SK-N-DZ (cell line): ENCODE measurements at places on chromosomes 4 and X.

GRCh38 chrX:26375346-26375745, 159.4 kb downstream of the MAGEB5 start:
- no peak for DNase-seq

DNA sequence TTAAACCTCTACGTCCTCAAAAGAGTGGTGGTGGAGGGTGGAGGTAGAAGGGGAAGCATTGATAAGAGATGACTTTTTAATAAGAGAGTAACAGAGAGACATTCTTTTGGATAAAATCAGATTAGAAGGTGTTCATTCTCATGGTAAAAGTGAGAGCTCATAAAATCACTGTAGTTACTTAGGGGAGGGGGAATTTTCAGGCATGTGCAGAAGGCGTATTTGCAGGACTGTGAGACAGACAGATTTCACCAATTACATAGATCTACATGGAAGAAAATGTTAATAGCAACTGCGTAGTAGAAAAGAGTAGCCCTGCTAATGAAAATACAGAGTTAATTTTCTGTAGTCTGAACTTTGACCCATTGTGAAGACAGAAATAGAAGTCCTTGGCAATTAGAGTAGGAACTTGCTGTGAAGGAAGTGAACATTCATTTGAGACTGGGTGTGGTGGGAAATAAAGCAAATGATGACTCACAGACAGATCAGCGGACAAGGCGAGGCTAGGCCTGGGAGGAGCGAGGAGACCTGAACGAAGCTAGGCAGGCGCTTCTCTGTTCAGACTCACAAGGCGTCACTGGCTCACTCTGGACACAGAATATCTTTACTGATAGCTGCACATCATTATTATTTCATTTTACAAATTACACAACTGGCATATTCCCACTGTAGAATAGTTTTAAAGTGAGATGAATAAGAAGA, 57.2 kb upstream of the FAM9C start:
- no peak for DNase-seq

DNA sequence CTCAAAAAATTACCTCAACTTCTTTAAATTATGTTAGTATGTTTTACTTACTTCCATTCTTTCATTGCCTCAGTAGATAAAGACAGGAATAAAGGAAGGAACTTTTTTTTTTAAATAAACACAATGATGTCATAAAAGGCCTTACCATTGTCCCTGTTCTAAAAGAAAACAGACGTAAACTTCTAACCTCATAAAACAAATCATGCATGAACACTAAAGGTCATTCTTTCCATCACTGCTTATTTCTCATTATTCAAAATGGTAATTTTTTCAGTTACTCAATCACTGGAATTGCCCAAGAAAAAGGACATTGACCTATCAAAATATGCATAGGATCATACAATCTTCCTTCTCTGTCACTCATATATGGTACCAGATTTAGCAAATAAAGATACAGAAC, 32.2 kb upstream of the ARMCX2 start:
- no peak for DNase-seq

- DNase-seq: no peak
Measured at GRCh38 chr4:184657144-184657543, 7.6 kb downstream of the PRIMPOL start.

GRCh38 chr4:38242822-38243387, 282.7 kb downstream of the PTTG2 start:
- DNase-seq: no peak

- DNase-seq: peak; percentile 63
Measured at GRCh38 chr4:136864604-136865185, 667.6 kb downstream of the PCDH18 start.

DNA sequence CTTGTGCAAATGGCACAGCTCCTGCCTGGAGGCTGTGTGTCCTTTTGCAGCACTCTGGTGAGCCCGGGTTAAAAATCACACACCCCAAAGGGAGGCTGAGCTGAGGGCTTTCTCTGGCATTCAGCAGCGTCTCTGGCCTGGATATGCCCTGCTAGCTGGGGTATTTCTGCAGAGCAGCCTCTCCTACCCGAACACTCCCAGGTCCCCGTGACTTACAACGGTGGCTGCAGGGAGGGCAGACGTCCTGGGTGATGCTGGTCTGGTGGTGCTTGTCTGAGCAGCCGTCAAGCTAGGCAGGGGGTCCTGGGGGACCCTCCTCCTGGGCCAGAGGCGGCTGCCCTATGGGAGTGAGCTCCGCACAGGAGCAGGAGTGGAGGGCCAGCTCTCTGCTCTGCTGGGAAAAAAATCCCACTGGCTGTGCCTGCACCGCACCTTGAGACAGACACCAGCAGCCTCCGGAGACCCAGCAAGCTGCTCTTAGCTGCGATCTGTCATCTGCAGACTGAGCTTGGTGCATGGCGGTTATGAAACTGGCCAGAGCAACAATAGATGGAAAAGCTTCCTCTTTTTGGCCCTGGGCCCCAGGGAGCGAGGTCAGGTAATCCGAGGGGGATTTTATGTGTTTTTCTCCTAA, 41.3 kb upstream of the ASMTL start:
- DNase-seq: peak; percentile 15

DNA sequence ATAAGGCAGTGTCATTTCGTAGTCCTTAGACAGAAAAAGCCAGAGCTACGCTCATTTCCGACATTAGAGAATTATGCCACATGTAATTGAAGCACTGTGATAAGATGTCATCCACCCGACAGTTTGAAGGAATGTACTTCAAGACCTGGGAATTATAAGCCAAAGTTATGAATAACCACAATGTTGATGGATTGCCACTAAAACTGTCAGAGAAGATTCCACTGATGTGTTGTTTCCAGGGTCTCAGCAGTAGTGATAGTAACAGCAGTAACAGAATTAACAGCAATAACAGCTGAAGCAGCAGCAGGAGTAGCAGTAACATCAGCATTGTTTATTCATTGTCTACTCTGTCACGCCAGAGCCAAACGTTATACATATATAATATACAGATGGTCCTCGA, 24.7 kb downstream of the RAB33A start:
- no peak for DNase-seq

DNA sequence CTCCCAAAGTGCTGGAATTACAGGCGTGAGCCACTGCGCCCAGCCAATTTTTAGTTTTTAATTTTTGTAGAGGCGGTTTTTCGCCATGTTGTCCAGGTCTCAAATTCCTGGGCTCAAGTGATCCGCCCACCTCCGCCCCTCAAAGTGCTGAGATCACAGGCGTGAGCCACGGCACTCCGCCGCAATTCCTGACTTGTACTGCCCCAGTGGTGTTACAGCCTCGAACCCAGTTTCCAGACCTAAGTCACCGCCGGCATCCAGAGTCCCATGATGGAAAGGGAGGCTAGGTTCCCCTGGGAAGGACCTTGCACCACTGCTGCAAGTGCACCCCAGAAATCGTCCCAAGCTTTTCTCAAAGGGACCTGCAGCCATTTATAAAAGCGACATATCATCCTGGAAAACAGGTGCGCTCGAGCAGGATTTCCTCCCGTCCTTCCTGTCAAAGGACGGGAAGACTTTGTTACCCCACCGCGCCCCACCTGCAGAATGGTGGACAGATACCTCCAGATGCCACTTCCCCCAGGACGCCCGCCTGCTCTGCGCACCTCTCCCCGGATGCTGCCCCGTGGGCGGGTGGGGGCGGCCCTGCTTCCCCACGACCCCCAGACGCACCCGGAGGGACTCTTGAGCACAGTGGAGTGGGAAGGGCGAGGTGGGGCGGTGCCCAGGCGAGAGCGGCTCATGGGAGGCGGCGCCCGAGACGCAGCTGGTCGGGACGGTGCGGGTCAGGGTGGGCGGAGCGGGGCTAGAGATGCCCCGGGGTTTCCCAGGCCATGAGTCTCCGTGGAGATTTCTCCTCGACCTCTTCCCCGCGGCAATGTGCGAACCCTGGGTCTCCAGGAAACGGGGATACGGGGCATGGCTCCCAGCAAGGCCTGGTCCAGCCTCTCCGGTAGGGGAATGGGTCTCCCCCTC, 947 bp upstream of the RPL10 start:
- DNase-seq: peak; percentile 74

GRCh38 chr4:158255727-158256324, 45.5 kb downstream of the TMEM144 start:
- peak; percentile 29 for DNase-seq

DNA sequence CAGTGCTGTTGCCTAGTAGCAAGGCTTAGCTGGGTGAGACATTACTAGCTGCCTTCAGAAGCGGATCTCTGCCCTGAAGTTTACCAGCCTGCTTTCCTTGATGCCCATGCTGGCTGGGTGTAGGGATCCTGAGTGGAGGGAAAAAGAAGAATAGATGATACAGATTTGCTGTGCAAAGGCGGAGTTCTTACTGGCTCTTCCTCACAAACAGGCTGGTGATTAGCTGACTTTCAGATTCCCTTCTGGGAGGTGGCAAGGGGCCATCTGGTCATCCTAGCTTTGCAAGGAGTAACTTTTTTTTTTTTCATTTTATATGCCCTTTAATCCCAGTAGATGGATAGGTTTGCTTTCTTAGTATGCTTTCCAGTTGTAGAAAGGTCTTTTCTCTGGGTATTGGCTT, 44.8 kb downstream of the SMARCA5 start:
- DNase-seq: no peak

DNA sequence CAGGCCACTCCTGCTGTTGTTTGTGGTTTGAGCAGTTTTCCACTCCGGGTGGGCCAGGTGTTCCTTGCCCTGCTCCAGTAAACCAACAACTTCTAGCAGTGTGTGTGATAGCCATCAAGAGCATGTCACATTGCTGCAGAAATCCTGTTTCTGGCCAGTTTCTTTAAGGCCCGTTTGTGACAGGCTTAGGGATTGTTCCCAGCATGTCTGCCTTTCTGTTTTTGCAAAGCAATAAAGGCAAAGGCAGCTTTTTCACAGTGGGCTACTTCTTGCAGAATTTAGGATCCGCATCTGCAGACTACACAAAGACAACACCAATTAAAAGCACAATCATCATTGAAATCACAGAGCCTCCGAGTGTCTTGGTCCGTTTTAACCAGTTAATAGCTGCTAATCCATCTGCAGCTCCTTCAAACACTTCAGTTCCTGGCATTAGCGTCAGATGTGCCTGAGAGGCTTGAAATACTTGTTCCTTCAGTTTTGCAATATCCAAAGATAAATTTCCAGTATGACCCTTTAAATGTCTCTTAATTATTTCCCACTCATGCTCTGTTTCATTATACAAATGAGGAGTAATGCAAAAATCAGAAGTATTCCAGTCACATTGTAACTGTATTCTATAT, 65.1 kb downstream of the ADAM29 start:
- DNase-seq: peak; percentile 1

- no peak for DNase-seq
Measured at GRCh38 chr4:184796906-184797305, 28.9 kb downstream of the ACSL1 start.

DNA sequence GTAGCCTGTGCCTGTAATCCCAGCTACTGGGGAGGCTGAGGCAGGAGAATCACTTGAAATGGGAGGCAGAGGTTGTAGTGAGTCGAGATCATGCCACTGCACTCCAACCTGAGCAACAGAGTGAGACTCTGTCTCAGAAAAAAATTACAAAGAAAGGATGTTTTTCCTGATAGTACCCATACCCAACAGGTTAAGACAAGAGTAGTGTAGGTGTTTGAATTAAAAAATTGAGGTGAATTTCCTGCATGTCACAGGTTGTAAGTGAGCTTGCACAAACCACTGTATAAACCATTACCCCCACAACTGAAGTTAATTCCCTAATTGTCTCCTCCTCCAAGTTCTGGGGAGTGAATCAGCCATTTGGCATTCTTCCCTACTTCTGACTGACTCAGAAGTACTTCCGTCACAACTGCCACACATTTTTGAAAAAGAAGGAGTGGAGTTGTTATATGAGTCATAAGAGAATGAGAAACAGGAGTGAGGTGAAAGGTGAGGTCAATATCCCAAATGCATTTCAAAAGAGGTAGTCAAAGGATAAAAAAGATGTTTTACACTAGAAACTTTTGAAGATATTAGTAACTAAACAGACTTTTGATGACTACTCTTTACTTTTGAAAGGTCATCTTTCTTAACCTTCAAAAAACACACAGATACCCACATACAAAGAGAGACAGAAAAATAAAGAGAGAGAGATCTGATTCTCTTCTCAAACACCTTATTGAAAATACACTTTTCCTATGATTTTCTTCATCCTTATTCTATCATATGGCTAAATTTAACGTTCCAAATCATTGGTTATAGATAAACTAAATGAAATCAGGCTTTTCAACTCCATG, 134.5 kb downstream of the BTC start:
- no peak for DNase-seq

DNA sequence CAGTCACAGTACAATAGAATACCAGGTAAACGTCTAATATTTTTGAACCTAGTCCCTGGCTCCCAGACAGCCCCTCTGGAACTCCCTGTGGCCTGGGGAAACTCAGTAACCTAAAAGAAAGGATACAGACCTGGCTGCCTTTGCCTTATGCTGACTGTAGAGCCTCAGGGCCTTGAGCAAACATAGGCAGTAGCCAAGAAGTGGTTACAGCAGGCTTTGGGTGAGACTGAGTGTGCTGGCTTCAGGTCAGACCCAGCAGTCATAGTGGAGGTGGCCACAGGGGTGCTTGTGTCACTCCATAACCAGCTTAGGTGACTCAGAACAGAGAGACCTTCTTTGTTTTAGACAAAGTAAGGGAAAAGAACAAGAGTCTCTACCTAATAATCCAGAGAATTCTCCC, 141.8 kb upstream of the PRDX4 start:
- no peak for DNase-seq
